ENCODE measurements at places on chromosomes 3 and 15. TPM values are rescaled to one million over a fixed set of nuclear protein-coding genes. Genes with fewer than 3 reads are reported as not detected.

SPINK8 gene
- not detected for total RNA-seq

DNA sequence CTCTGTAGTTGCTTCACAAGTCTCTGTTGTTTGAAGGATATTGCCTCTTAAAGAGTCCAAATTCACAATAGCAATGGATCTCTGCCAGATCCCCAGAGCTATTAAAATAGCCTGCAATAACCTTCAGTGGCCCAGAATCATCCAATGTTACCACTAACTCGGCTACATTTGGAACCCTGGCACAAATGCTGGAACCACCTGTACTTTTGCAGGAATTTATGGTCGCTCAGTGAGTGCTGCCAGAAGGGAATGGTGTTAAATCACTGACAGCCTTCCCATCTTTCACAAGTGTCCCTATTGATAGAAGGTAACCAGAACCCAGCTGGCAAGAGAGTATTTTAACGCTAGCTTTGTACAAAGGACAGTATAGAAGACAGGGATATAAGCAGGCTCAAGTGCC, 298.8 kb upstream of the PLSCR5 start:
- DNase-seq, result no peak

GRCh38 chr3:197001106-197001971, 28.3 kb downstream of the MELTF start:
- DNase-seq, result no peak

GRCh38 chr3:152505926-152506325, 237.2 kb downstream of the MBNL1 start:
- DNase-seq, result no peak

- no peak for DNase-seq
Measured at GRCh38 chr3:39592311-39593050, 125.0 kb downstream of the MOBP start.

All from Caco-2 (cell line).